Fibroblast of pulmonary artery (primary cell): ENCODE measurements at places on chromosomes 13 and 19.

DNA sequence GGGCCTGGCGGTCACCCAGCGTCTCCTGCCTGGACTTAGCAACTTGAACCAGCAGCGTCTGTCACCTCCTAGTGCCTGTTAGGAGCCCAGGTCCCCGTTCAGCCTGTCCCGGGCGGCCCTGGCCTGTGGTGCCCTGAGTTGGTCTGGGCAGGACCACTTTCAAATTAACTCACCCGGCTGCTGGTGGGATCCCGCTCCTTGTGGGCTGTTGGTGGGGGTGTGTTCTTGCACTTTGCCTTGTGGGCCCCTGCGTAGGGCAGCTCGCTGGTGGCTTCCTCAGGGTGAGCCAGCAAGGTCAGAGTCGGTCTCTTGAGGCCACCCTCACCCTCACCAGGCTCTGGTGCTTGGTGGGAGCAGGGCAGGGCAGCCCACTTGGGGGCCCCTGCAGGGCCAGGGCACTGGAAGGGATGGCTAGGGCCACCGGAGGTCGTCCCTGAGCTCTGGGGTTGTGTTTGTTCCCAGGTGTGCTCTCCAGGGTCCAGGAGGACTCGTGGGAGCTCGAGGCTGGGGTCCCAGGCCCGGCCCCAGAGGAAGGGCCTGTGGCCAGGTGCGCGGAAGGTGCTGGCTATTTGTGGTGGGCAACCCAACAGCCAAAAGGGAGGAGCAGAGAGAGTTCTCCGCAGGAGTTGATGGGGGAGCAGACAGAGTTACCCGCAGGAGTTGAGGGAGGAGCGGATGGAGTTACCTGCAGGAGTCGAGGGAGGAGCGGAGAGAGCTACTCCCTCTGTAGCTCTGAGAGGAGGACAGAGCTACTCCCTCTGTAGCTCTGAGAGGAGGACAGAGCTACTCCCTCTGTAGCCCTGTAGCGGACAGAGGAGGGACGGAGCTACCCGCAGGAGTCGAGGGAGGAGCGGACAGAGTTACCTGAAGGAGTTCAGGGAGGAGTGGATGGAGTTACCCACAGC lies 16.9 kb downstream of the TFDP1 start:
- DNase-seq, result no peak

DNA sequence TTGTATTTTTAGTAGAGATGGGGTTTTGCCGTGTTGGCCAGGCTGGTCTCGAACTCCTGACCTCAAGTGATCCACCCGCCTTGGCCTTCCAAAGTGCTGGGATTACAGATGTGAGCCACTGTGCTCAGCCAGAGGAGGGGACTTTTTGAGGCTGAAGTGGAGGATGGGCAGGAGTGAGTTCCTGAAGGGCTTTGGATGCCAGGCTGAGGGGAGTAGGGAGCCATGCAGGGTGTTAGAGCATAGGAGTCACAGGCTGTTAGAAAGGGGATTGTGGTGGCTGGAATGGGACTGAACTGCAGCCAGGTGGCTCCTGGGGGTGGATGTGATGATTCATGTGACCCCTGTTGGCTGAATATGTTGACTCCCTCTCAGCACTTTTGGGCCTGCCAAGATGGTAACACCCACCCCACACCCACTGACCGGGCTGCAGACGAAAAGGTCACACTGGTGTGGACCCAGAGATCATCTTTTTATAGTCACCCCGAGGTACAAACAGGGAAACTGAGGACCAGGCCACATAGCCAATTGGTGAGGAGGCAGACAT lies 11.2 kb downstream of the CYP4F22 start:
- no peak for DNase-seq

GRCh38 chr13:46355901-46356590 lies 31.0 kb downstream of the RUBCNL start:
- DNase-seq, result no peak

- DNase-seq, result no peak
Observed at GRCh38 chr13:100490692-100491091, 97.9 kb downstream of the GGACT start.

- no peak for DNase-seq
Observed at GRCh38 chr19:29571181-29571580, 34.9 kb upstream of the POP4 start.

DNA sequence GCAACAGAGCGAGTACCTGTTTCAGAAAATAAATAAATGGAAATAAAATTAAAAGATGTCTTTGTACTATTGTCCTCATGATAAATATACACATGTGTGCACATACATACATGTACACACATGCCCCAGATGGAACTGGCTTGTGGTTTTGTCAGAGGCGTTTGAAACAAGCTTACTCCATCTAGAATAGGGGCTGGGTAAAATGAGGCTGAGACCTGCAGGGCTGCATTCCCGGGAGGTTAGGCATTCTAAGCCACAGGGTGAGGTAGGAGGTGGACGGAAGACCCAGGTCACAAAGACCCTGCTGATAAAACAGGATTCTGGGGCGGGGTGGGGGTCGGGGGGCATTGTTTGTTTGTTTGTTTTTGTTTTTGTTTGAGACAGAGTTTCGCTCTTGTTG lies 8.1 kb upstream of the SIN3B start:
- no peak for DNase-seq

DNA sequence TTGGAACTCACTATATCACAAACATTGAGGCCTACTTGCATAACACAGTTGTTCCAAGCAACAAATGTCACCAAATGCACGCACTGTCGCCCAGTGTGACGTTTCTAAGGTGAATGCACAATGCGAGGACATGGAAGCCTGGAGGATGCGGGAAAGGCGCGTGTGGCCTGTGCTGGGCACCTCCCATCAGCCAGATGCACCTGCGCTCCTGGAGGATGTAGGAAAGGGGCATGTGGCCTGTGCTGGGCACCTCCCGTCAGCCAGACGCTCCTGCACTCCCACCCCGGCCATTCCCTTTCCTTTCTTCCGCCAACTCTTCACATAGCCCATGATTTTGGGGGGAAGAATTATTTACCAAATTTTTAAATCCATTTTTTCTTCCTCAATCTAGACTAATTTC lies 202.4 kb upstream of the SOX1 start:
- no peak for DNase-seq

DNA sequence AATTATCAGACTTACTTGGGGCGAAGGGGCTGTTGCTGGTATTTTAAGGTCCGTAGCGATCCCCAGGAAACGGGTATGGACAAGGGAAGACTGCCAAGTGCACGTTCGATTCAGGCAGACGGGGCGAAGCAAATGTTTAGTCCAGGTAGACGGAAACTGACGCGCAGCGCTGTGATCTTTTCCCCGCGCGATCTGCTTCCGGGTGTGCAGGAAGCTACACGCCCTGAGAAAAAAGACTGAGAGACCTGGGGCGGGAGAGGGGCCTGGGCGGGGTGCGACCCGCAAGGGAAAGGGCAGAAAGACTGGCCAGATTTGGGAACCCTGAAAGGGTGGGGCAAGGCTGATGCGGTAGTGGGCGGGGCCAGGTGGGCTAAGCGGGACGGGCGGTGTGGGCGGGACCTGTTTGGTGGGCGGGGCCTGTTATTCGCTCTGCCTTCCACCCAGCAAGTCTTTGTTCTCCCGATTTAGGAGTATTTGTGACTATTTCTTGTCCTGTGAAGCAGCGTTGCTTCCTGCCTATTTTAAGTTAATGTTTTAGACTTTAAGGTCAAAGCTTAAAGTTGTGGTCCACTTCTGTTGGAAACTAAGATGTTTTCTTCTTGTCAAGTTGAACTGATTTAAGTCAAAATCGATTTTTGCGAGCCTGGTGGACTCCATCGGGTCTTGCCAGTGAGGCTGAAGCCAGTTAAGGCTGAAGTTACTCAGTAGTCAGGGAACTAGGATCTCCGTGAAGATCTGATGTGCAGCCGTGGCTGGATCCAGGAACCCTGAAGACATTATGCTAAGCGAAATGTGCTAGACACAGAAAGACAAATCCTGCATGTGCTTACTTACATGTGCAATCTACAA lies at the start of gene ZNF836:
ZNF836 (minus strand) TSS at position 301 of the 849 bp plus-strand sequence. CDS start 3,549 bp downstream, outside the sequence.
- DNase-seq, result peak; percentile 72

DNA sequence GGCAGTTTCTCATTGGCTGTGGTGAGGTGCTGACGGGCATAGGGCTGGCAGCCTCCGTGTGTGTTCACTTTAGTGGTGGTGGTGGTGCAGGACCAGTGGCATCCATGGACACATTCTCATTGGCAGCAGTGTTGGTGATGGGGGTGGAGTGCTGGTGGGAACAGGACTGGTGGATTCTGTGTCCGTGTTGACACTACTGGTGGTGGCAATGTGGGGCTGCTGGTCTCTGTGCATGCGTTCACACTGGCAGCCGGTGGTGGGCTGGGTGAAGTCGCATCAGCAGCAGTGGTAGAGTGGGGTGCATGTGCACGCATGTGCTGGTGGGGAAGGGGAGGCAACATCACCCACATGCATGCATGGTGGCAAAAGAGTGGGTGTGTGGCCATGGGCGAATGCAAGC lies 1471.4 kb upstream of the PCDH20 start:
- DNase-seq, result no peak
